Germinal center (tissue), 1 donor: ENCODE measurements at places on chromosomes 7 and 10.

- DNase-seq = no peak
These were observed 495.8 kb downstream of the PARD3 start for GRCh38 chr10:34319197-34319846.

- no peak for DNase-seq
These were observed 446.5 kb upstream of the FOXK1 start for GRCh38 chr7:4235596-4235995.

DNA sequence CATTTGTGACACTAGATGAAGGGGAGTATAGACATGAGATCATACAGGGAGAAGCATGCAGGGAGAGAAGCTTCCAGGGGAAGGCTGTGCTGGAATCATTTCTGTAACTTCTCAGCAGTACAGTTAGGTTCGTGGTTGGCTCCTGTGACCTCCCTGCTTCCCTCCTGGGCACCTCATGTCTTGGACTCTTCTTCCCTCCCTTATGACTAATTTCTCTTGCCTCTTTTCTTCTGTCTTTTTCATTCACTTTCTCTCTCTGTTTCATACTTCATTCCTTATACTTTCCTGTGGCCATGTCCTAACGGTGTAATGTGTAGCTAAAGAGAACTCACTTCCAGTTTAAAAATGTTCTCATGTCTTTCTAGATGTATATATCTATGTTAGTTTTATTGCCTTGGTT, 19.1 kb upstream of the HKDC1 start:
- DNase-seq = no peak

DNA sequence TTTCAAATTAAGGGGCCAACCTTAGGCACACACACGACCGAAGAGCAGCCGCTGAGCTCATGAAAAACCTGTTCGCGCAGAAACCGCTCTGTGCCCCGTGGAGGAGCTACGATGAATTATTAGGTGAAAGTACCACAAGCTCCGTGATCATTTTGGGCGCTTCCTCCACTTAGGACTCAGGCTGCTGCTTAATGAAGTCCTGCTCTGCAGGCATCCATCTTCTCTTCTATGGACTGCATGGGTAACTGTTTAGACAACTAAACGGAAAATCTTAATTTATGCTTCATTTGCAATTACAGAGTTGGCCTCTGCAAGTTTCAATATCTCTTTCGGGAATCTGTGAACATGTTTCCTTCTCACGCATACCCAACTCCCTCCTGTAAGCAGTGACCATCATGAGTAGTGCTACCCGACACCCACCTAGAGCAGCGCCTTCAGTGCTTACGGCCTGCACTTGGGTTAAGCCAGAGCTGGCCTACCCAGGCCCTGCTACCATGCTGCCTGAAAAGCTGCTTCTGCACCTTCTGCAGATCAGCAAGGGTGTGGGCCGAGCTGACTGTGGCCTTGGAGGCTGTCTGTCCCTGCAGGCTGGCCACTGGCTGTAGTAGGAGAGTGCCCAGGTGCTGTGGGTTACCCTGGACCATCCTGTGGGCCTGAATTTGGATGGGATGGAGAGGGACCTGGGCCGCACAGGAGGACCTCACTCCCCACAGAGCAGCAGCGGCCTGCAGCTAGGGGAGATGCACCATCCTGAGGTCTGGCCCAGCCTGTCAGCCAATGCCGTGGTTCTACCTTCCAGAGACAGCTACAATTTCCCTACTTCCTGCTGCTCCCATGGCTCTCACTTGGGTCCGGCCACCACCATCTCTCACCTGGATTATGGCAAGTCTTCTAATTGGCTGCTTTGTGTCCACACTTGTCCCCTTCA, 36.0 kb downstream of the GNA12 start:
- no peak for DNase-seq

GRCh38 chr7:73397521-73398281, 35.9 kb upstream of the FZD9 start:
- DNase-seq = no peak

- DNase-seq = no peak
These were observed 91.6 kb downstream of the SEMA3C start for GRCh38 chr7:80827239-80827633.

GRCh38 chr10:5416981-5417380, 4.6 kb downstream of the NET1 start:
- no peak for DNase-seq

DNA sequence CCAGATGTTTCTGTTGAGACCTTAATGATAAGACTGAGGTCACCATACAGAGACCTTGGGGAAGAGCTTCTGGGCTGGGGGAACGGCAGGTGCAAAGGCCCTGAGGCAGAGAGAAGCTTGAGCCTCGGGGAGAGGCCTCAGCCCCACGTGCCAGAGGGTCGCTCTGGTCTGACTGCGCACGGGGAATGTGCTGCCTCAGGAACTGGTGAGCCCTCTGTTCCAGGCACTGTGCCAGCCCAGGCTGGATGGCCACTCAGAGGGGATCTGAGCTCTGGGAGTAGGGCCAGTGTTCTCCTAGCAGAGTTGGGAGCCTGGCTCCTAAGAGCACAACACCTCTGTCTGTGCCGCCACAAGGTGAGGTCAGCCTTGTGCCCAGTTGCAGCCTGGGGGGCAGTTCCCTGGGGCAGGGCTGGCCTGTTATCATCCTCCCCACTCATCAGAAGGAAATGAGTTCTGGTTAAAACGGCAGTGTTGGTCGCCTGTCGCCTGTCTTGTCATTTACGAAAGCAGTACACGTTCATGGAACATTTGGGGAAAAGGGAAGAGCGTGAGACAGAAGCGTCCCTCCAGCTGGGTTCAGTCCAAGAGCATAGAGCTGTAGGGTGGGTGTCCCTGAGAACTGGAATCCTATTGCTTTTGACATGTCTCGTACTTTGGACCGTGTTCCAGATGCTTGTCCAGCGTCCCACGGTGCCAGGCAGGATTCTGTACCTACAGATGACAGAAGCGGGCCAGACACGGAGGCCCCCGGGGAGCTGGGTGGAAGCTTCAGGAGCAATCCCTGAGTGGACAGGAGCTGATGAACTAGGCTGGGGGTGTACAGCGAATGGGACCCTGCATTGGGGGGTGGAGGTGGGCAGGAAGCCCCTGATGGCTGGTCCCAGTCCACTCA, 4.3 kb downstream of the TTYH3 start:
- DNase-seq = no peak

DNA sequence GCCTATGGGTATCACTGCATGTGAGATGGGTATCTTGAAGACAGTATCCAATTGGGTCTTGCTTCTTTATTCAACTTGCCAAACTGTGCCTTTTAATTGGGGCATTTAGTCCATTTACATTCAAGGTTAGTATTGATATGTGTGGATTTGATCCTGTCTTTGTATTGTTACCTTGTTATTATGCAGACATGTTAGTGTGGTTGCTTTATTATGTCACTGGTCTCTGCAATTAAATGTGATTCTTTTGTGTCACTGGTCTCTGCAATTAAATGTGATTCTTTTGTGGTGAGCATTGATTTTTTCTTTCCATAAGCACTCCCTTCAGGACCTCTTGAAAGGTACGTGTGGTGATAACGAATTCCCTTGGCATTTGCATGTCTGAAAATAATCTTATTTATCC, 357.8 kb upstream of the STEAP1 start:
- no peak for DNase-seq

GRCh38 chr7:45543473-45543872, 30.7 kb upstream of the ADCY1 start:
- no peak for DNase-seq

- no peak for DNase-seq
These were observed 435.8 kb downstream of the EXOC4 start for GRCh38 chr7:133688483-133689239.

DNA sequence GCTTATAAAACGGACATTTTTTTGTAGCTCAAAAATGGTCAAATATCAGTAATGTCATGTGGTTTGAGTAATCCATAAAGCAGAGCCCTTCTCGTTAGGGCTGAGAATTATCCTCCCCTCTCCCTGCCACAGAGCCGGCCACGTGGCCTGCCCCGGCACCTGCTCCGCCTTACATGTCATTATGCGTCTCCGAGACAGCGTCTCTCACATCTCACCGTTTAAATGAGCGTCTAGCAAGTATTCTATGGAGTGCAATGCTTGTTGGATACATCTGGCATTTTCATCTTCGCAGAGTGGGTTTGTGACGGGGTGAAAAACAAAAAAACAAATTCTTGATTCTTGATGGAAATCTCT, 86.1 kb downstream of the CUX1 start:
- DNase-seq = no peak

GRCh38 chr10:17113889-17114540, 15.6 kb downstream of the CUBN start:
- DNase-seq = no peak

DNA sequence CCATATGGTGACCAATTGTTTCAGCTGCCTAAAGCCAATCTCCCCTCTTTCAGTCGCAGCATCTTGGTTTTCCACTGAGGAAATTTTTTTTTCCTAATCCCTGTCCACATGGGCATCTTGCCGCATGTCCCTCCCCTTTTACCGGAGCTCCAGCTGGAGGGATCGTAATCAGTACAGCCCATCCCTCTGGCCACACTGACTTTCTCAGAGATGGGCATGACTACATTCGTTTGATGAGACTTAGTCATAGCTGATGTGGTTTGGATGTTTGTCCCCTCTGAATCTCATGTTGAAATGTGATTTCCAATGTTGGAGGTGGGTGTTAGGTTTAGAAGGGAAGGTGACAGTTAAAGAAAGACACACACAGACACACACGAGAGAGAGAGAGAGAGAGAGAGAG, 186.8 kb upstream of the CXCL12 start:
- DNase-seq = no peak

DNA sequence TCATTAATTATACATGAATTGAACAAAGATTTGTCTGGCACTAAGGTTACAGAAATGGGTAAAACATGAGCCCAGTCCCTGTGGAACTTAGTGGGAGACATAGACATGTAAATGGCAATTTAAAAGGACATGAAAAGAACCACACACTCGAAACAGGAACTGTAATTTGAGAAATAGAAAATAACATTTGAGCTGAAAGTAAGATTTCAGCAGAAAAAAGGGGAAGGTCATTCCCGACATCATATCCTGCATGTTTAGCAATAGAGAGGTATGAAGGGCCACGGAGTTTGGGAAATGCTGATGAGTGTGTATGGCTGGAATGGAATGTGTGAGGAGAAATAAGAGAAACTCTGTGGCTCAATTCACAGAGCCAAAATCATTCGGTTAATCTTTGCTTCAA, 175.4 kb upstream of the AHR start:
- DNase-seq = peak; percentile 22
